CD8-positive, alpha-beta T cell (primary cell): ENCODE measurements at places on chromosomes 6 and 20.

DNA sequence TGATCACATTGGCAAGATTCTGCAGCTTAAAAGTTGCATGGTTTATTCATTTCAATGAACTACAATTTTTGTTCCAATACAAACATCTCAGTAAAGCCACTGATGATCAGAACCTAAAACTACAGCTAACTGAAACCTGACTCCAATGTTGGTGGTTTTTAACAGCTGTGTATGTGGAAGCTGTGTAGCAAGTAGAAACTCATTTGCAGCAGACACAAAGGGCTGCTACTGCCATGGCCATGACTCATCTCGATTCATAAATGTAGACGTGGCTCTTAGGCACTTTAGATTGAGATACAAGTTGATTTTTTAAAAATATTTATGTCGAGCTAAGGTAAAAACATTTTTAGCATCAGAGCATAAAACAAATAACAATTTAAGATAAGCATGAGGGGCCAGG, 19.5 kb upstream of the MAP3K4 start:
- DNase-seq: no peak

GRCh38 chr6:41097467-41098090, 24.8 kb downstream of the NFYA start:
- DNase-seq: no peak

GRCh38 chr6:119240257-119241110, 109.1 kb downstream of the MAN1A1 start:
- no peak for DNase-seq

- DNase-seq: no peak
Observed at GRCh38 chr6:2028457-2029038, 216.9 kb downstream of the GMDS start.

GRCh38 chr6:3320238-3320811, 61.6 kb downstream of the PSMG4 start:
- DNase-seq: no peak

GRCh38 chr6:80029470-80029869, 25.0 kb downstream of the TTK start:
- no peak for DNase-seq
